NCI-H187 treated with DMSO at 0.1 percent for 48 hours (cell line): ENCODE measurements at places on chromosomes 5 and 9.
A peak's percentile ranks its signal among the peaks of the same experiment; 100 is the strongest.

GRCh38 chr5:73298251-73298771 is 125.3 kb downstream of the TMEM174 start:
- no peak for DNase-seq

- DNase-seq: no peak
These were observed 205.2 kb downstream of the NR3C1 start for GRCh38 chr5:143198332-143198731.

GRCh38 chr5:22471154-22471553 is 382.0 kb downstream of the CDH12 start:
- DNase-seq: no peak

DNA sequence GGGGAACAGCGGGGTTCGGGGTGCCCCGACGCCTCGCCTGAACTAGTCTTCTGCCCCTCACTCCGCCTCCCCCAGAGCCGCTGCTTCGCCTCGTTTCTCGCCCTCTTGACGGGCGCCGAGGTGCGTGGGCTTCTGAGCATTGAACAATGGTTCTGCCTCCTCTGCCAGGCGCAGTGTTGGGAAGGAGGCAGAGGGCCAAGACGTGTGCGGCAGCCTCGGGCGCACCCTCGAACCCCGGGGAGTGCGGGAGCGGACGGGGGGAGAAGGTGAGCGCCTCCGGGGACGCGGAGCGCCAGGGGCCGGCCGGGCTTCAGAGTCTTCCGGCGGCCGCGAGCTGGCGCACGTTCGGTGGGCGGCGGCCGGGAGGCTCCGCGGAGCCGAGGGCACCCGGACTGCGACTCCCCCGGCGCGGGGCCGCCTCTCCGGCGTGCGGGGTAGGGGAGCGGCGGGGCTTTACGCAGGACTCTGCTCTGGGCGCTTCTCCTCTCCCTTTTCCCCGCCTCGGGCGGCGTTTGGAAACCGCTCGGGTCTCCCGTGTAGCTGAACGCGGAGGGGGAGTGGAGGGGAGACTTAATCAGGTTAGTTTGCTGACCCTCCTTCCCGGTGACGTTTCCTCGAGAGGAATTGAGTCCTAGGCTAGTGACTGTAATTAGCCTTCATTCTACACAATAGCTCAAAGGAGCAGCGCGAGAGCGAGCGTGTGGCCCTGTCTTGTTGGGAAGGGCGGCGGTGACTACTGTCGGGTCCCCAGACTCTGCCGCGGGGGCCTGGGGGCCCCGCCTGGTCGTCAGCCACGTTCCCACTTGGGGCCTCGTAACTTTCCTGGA is 1.1 kb downstream of the VLDLR start:
- no peak for DNase-seq

- no peak for DNase-seq
These were observed 496.8 kb downstream of the MAT2B start for GRCh38 chr5:164002214-164002613.

DNA sequence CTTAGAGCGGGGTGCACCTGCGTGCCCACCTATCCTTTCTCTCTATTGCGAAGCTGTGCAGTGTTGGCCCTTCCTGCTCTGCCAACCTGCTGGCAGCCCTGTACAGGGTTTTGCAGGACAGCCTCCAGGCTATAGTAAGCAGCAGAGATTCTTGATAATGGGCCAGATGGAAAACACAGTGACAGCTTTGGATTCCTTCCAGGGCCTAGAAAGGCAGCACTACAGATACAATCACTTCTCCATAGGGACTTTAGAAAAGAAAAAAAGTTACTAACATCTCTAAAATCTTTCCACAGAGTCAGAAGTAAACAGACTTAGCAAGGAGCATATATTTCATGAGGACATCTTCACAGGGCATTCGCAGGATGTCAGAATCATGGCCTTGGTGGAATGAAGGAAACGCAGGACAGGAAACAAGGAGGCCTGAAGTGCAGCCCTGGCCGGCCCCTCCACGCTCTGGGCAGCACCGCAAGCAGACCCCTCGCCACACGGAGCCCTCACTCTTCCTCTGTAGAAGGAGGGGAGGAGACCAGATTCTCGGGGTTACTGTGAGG is 172.1 kb upstream of the GAS1 start:
- DNase-seq: no peak

DNA sequence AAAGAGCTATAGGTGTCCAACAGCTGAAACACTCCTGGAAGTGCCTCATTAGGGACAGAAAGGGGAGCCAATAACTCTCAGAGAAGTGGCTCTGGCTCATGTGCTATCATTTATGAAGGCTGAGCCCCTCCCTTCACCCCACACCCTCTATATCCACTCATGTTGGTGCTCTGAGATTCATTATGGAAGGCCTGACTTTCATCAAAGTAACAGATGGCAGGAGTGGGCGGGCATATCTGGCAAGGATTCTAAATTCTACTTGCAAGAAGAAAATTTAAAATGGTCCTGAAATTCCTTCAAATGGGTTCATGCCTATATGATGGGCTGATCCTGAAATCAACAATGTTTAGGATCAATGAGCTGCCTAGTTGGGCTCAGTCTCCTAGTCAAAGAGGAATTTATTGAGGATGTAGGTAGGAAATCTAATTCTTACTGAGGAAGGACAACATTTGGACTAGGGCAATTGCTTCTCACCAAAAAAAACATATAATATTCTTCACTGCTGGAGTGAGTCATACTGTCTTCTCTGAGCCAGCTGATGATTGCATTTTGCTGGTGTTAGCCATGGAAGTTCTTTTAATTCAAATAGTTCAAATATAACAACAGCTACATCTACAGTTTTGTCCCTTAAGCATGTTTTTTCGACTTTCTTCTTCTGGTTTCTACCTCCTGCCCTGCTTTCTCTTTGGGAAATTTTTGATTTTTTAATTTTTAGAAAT is 23.5 kb downstream of the NMRK1 start:
- DNase-seq: no peak

- no peak for DNase-seq
These were observed 93.1 kb downstream of the ZNF622 start for GRCh38 chr5:16372493-16372892.

DNA sequence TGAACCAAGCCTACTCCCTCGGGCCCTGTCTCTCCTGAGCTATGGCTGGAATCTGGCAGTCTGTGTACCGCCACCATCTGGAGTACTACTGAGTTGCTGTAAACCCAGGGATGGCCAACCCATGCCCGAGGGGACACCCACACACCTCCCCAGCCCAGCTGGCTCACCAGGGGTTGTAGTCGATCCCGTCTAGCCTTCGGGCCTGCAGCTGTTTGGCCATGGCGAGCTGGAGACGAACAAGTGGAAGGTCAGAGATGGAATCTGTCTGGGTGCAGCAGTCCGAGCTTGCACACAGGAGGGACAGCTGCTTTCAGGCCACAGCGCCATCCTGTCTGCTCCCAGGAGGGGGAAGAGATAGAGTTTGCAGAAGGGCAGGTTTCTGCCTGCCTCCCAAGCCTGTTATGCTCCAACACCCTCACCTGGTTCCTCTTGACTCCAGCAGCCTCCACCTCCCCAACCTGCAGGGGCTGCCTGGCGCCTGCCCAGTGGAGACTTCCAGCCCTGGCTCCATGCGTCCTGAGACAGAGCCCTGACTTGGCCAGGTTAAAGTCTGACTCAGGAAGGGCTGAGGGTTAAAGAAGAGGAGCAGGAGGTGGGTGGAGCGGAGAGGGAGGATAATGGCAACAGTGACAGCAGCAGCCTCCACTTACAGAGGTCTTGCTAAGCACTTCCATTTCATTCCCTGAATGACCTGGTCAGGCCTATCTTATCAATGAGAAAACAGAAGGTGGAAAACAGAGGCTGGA is 15.8 kb upstream of the SPOUT1 start:
- DNase-seq: peak; percentile 9

- DNase-seq: no peak
These were observed 28.9 kb downstream of the CDH9 start for GRCh38 chr5:27009540-27009915.

DNA sequence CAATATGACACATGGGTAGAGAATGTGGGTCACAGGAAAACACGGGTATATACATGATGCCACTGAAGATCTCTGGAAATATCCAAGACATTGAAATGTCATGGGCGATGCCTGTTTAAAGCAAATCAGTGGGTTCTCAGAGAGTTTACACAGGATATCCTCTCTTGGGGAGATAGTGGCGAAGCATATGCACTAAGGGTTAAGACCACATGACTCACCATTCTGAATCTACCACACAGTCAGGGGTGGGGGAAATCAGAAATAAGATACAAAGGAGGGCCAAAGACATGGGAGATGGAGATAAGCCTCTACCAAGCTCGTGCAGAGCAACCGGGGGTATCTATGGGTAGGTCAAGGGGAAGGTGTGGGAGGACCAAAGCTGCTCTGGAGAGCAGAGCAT is 58.8 kb downstream of the SH3PXD2B start:
- no peak for DNase-seq

GRCh38 chr5:138543730-138544104 is 681 bp upstream of the ETF1 start:
- no peak for DNase-seq

GRCh38 chr5:54180630-54181031 is 129.7 kb downstream of the ARL15 start:
- no peak for DNase-seq

- DNase-seq: no peak
These were observed 18.3 kb upstream of the NDST1 start for GRCh38 chr5:150489360-150490295.

GRCh38 chr9:121815084-121815483 is 163.7 kb downstream of the DAB2IP start:
- DNase-seq: no peak

DNA sequence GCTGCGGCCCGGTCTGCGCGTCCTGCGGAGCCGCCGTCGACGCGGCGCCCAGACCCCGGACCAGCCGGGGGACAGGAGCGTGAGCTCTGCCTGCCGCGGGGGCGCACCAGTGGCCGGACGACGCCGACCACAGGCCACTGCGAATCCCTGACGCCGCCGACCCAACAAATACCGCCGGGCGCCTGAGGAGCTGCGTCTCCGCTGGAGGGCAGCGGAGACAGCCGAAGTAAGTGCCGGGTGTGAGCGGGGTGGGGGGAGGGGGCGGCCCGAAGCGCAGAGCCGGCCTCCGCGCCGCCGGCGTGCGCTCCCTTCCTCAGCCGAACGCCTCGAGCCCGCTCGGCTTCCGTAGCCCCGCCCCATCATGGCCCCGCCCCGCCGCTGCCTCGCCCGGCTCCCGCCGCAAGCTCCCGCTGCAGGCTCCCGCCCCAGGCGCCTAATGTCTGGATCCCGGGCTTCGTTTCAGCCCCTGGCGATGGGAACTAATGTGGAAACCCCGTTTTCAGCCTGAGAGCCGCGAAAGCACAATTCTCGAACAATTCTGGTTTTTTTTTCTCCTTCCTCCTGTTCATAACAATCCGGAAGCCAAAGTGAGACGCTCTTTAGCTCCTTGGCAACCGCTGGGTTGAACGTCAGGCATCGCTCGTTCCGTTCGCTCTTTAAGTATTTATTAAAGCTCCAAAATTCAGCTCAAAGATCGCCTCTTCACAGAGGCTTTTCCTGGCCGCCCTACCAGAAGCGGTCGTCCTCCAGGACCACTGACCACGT is at the start of gene RFK:
Gene RFK, minus strand, starts transcription at position 232 of the 765 bp plus-strand sequence. CDS start 255 bp downstream, outside the sequence.
- DNase-seq: no peak

DNA sequence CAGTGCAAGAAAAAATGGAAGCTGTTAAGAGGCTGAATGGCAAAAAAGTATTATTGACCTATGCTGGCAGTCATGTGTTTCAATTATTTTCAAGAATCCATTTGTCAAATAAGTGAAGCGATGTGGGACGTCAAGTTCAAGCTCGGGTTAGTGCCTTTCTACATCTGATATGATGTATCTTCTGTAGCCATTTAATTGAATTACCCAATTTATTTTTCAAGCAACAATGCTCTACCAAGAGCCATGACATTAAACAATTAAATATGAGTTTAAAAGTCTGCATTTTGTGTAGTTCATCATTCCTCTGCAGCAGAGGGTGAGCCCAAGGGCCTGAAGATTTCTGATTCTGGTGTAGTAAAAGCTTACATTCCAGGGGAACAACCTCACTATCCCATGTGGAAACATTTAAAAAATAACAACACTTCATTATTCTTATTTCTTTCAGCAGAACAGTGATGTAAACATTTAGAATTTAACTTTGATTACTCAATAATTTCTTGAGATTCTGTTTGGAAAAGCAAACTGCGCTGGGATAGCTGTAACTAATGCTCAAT is 619.7 kb upstream of the ARRDC3 start:
- DNase-seq: no peak

GRCh38 chr5:10445352-10445751 is 3.7 kb downstream of the ROPN1L start:
- DNase-seq: no peak

GRCh38 chr5:38932854-38933408 is 87.1 kb downstream of the OSMR start:
- no peak for DNase-seq

- no peak for DNase-seq
These were observed 84.3 kb downstream of the EQTN start for GRCh38 chr9:27212621-27213020.

- DNase-seq: no peak
These were observed 421.8 kb downstream of the SEMA5A start for GRCh38 chr5:9124071-9124470.

DNA sequence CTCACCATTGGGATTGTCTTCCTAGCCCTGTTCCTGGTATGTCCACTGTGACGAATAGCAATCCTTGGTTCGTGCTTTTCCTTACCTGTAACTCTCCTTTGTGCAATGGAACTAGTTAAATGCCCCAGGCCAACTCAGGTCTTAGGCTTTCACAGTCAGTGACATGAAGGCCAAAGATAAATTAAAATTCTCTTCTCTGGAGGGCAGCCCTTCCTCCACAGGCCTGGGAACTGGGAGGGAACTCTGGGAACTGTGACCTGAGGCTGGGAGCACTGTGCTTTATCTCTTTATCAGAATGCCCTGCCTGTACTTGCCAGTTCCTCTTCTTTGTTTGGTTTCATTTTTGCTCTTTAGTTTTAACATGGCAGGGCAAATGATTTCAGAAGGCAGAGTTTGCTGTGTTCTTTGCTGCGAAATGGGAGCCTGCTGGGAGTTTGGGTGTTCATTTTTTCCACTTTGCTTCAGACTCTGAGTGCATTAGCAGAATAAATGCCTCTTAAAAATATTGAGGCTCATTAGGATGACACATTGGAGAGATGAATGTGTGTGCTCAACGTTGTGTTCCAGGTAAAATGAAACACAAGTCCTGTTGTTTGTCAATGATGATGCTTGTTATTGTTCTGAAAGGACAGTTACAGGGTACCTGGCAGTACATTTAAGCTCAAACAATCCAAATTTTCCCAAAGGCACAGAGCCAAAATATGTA is 118.1 kb downstream of the NUDT12 start:
- DNase-seq: no peak
